WTC11 (cell line): ENCODE measurements at places on chromosomes 4 and X.

- DNase-seq = no peak
Measured at GRCh38 chrX:70176938-70177533, at the start of gene DGAT2L6. DGAT2L6 (plus strand) TSS chrX:70177483; CDS start chrX:70177583, 100 bp downstream.

- no peak for DNase-seq
Measured at GRCh38 chr4:15068298-15068697, 66.0 kb downstream of the CPEB2 start.

- no peak for DNase-seq
Measured at GRCh38 chrX:105515561-105515960, 295.1 kb upstream of the TEX13A start.

DNA sequence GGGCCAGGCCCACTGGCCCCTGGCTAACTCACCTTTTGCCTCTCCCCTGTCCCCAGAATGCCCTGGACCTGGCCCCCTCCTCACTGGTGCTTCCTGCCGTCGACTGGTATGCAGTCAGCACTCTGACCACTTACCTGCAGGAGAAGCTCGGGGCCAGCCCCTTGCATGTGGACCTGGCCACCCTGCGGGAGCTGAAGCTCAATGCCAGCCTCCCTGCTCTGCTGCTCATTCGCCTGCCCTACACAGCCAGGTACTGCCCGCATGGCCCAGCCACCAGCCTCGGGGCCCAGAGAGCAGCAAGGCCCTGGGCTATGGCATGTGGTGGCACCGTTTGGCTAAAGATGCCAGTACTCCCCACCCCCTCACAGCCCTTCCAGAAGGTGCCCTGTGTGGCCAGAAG is 3.7 kb downstream of the ATP6AP1 start:
- DNase-seq = no peak

DNA sequence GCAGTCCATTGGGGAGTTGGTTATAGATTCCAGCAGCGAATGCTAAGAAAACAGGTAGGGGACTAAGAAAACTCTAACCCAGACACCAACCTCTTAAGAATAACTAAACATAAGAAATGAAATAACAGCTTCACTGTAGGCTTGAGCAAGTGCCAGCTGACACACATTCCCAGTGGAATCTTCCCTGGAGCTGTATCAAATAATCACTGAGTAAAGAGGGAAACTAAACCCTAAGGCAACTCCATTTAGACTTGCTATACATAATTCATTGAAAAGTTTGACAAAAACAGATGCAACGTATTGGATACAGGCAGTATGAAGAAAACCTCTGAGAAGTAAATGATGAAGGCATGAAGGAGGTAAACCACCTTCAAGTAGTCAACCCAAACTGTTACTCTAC is 293.5 kb downstream of the OPHN1 start:
- DNase-seq = no peak

DNA sequence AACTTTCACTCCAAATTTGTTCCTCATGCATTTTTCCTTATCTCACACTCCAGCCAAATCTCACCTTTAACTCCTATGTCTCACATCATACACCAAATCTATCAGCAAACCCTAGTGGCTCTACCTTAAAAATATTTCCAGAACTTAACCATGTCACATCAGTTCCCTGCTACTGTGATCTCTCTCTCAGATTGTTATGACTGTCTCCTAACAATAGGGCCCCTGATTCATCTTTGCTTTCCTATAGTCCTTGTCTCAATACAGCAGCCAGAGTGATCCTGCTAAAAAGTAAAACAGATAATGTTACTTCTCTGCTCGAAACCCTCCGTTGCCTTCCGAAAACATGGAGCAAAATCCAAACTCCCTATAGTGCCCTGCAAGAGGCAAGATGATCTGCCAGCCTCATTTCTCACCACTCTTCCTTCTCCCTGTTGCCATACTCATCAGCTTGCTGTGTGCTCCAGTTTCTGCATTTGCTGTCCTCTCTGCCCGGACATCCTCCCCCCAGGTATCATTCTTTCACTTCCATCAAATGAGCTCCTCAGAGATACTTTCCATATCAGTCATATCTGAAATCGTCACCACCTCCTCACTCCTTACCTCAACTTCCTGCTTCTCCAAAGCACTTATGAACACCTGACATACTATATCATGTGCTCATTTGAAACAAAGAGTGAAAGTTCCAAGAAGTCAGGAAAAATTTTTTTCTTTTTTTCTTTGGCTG is 293.4 kb upstream of the NR3C2 start:
- DNase-seq = no peak

GRCh38 chr4:5972571-5972970 is 45.7 kb downstream of the C4orf50 start:
- DNase-seq = no peak

DNA sequence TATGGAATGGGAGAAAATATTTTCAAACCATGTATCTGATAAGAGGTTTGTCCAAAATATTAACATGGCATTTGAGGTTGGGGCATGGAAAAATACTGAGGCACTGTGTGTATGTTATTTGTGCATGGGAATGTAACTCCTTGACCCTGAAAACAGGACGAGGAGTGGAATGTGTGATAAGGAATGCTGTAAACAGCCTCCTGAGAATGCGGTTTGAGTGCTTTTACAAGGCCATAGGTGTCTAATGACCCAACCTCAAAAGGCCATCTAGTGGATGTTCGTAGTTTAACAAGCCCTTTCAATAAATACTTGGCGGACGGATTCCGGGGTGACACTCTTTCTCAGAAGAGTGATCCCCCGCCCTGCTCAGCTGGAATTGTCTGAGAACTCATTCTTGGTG is 162.9 kb upstream of the USP9X start:
- peak; percentile 13 for DNase-seq

GRCh38 chrX:70476166-70476933 is 31.7 kb downstream of the DLG3 start:
- no peak for DNase-seq

DNA sequence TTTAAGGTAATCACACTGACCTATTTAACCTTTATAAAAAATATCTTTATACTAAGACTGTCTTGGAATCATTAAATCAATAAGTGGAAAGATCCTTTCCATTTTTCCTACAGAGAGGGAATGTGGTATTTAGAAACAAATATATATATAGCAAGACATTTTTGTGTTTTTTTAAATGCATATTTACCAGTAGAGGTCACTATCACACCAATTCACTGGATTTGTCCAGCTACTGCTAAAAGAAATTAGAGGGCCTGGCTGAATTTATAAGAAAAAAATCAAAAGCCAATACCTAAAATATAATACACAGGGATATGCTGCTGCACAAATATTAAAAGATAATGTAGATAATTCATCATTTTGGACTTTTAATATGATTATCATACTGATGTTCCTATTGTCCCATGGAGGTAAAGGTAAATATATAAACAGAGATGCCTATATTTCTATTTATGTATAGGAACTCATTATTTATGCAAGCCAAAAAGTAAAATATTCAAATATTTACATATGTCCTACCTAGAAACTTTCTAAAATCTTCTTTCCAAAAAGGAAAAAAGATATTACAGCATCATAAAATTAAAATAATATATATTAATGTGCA is 69.5 kb downstream of the PDE5A start:
- DNase-seq = no peak

- no peak for DNase-seq
Measured at GRCh38 chr4:2219233-2219760, 22.6 kb downstream of the HAUS3 start.

GRCh38 chr4:181911420-181911819 is 331.8 kb upstream of the TENM3 start:
- no peak for DNase-seq

DNA sequence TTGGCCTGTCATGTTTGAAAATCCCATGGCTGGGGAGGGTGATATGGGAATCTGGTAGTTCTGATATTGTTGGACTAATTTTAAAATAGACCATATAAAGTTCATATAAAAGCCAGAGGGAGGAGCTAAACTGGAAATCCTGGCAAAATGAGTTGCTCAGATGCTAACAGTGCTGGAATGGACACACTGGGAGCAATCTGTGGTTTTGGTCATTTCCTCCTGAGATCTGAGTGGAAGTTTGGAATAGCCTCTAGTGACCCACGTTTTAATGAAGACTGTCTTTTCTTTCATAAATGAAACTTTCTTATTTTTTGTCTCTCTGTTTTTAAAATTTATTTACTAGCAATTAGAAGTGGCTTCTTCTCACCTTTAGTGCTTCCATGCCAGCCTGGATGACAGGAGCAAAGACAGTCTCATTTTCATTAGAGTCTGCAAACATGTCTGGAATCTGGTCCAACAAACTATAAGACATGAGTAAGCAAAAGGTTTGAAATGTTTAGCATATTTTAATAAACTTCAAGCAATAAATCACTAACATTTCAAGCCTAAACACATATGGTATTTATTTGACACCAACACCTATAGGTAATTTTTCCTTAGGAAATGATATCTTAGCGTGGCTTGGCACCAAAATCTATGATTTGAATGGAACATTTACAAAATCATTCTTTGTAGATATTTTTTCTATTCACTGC is 66.6 kb downstream of the METTL14 start:
- no peak for DNase-seq

- DNase-seq = no peak
Measured at GRCh38 chr4:179927473-179927872, 2315.7 kb upstream of the TENM3 start.

GRCh38 chr4:169103966-169104412 is 93.9 kb upstream of the CBR4 start:
- DNase-seq = peak; percentile 44

GRCh38 chr4:8029689-8030088 is 90.0 kb upstream of the AFAP1 start:
- no peak for DNase-seq

- DNase-seq = peak; percentile 54
Measured at GRCh38 chrX:133444952-133445831, 29.9 kb upstream of the GPC4 start.

DNA sequence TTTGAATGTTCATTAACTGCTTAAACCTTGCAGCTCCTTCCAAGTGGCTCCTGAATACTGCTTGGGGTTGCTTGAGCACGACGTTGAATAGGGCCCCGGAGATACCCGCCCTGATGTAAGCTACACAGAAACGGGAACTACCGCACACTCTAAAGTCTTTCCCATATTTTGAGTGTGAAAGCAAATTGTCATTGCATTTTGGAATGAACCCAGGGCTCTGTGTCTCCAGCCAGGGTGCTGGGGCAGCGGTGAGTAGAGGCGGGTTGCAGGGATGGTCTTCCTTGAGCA is 59.4 kb upstream of the HELT start:
- DNase-seq = no peak

- no peak for DNase-seq
Measured at GRCh38 chrX:119817130-119817690, 25.8 kb upstream of the RPL39 start.

DNA sequence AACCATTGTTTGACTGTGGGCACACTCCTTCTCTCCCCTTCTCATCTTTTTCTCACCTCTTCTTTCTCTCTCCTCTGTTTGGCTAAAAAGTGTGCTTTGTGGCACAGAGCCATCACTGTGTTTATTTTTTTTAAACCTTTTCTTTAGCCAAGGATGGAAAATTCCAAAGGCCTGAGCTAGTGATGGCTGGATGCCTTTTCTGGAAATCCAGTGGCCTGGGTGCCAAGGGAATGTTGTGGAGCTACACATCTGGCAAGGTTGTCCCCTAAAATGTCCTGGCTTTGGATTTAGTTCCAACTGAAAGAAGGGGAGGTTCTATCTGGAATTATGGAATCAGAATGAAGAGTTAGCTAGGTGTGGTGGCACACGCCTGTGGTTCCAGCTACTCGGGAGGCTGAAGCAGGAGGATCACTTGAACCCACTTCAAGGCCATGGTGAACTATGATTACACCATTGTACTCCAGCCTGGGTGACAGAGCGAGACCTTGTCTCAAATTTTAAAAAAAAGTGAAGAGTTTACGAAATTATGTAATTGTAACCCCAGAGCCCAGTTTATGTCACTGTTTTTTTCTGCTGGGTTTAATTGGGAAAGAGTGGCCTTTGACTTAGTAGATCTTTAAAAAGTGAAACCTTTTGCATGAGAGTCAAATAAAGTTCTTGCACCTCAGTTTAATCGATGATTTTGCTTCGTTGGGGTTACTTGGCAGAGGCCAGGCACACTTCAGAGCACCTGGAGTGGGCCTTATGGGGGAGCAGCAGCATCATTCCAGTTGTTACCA is 17.7 kb downstream of the DOCK11 start:
- DNase-seq = no peak

- DNase-seq = peak; percentile 90
Measured at GRCh38 chr4:189940178-189941004, at the start of gene FRG1. FRG1 (plus strand) TSS chr4:189940872; CDS start chr4:189941010, 138 bp downstream.

- no peak for DNase-seq
Measured at GRCh38 chrX:38371641-38372040, 19.2 kb downstream of the OTC start.

DNA sequence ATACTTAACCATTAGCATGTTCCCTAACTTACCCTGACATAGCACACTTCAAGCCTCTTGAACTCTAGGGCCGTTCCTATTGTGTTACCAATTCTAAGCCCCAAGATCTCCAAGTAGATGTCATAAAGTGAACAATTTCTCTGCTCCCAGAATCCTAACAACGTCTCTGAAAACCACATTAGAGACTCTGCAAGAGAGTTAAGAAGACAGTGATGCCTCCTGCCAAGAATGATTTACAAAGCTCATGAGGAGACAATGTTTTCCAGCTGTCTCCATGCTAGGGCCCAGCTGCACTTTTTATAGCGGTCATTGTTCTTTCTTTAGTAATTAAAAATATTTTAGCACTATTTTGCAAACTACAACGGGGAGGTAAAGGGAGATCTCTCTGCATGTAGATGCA is 358.4 kb downstream of the PPP3CA start:
- DNase-seq = no peak

DNA sequence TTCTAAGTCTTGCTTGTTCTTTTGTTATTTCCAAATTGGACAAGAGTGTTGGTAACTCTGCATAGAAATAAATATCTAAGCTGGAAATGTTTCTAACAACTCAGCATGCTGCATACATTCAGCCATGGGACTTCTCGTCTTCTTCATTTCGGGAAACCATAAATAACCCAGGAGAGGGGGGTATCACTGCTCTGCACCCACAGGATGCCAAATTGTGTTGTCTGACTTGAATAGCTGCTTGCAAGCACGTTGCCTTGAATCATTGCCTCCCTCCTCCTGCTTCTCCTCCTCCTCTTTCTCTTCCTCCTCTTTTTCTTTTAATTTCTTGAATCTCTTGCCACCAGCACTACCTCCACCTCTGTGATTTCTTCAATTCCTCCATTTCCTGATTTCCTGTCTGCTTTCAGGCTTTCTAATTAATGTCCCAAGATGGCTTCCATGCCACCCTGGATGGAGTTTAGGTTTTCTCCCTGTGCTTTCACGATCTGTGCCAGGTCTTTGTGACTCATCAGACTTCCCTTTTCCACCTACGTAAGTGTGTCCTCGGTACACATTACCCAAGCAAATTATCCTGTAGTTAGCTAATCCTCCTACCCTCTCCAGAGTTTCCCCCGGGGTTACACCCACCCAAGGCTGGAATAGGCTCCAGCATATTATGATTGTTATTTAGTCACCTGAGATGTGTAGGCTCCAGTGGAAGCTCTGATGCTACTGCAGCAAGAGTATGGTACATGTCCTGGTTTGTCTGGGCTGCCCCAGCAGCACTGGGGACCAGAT is 122.6 kb upstream of the VCX3B start:
- no peak for DNase-seq

GRCh38 chr4:73917081-73917501 is 47.9 kb downstream of the CXCL1 start:
- DNase-seq = no peak
